Caco-2 (cell line): ENCODE measurements at places on chromosomes 6 and 20. TPM values are rescaled to one million over a fixed set of nuclear protein-coding genes. Genes with fewer than 3 reads are reported as not detected.

GRCh38 chr6:12160326-12160725 is 129.8 kb upstream of the EDN1 start:
- no peak for DNase-seq

- DNase-seq: no peak
Observed at GRCh38 chr20:44810061-44810390, 320 bp downstream of the RIMS4 start.

The WASF1 gene
- 7.3 and 7.4 TPM in 2 replicates for total RNA-seq

The HLA-G gene
- total RNA-seq: 0.88 TPM in 1 of 2 replicates, not detected in the other

DNA sequence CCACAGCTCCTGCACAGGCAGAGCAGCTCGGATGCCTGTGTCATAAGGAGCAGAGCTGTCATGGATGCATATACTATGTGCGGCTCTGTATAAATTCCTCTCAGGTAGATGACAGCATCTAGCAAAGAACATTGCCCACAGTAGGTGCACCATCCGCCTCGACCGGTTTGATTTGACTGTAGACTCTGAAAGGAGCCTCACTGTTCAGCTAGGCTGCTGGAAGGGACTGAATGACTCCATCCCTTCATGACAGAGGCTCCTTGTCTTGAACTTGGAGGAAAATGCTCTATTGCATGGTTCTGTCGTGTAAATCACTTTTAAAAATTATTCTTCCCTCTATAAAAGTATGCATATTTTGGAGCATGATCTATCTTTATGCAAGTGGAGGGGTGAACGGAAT is 128.8 kb upstream of the QKI start:
- DNase-seq: no peak

DNA sequence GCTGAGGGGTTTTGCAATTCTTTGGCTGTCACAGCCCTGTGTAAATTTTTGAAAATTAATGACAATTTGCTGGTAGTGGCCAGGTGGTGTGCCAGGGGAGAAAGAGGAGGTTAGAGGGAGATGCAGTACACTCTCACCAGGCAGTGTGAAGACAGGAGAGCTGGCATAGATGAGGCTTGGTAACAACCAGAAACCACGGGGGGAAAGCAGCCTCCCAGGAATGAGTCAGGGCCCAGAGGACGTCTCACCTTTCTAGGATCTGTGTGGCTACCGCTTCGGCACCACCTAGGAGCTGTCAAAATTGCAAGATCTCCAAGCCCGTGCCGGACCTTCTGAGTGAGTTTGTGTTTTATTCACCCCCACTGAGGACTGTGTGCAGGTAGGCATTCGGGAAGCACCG is 171.4 kb downstream of the PACRG start:
- no peak for DNase-seq

DNA sequence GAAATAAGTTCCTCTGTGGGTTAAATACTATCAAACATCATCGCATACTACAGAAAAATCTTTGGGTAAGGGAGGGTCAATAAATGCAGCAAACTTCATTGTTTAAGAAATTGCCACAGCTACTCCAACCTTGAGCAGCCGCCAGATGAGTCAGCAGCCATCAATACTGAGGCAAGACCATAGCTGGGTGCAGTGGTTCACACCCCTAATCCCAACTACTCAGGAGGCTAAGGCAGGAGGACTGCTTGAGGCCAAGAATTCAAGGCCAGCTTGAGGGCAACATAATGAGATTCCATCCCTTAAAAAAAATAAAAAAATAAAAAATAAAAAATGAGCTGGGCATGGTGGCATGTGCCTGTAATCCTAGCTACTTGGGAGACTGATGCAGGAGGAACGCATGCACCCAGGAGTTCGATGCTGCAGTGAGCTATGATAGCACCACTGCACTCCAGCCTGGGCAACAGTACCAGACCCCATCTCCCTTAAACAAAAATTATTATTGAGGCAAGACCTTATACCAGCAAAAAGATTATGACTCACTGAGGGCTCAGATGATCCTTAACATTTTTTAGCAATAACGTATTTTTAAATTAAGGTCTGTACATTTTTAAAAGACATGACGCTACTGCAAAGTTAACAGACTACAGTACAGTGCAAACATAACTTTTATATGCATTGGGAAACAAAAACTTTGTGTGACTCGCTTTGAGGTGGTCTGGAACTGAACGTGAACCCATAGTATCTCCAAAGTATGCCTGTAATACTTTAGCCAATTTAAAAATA is 8.8 kb downstream of the SRPK1 start:
- DNase-seq: no peak

DNA sequence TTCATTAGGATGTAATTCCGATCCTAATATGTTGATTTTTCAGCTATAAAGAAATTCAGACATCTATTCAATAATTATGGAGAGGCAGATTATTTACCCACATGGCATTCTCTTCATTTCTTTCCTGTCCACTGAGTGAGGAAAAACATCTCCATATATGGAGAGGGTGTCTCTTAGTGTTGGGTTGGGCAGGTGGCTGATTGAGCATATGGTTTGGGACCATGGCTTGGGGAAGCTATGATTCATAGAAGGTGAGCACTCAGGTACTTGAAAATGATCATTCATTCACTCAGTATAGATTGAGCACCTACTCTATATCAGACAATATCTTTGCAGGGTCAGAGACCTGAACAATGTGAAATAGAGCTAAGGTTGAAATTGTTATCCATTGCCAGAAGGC is 41.3 kb upstream of the IL20RA start:
- DNase-seq: no peak

GRCh38 chr20:479487-479886 is 17.2 kb upstream of the TBC1D20 start:
- no peak for DNase-seq

- peak; percentile 70 for DNase-seq
Observed at GRCh38 chr20:35947489-35947888, 6.8 kb downstream of the SCAND1 start.

The LTA gene
- total RNA-seq: not detected in 2 replicates

The PHACTR1 gene
- 0.41 and 0.67 TPM in 2 replicates for total RNA-seq

- DNase-seq: no peak
Observed at GRCh38 chr20:57391439-57392301, 474 bp downstream of the RBM38 start.
